ENCODE measurements at places on chromosomes 2 and 18.
A peak's percentile ranks its signal among the peaks of the same experiment; 100 is the strongest.

GRCh38 chr18:9519399-9519798 lies 44.1 kb downstream of the RALBP1 start:
- DNase-seq: no peak

- no peak for DNase-seq
Observed at GRCh38 chr18:13680612-13681011, 45.7 kb downstream of the FAM210A start.

DNA sequence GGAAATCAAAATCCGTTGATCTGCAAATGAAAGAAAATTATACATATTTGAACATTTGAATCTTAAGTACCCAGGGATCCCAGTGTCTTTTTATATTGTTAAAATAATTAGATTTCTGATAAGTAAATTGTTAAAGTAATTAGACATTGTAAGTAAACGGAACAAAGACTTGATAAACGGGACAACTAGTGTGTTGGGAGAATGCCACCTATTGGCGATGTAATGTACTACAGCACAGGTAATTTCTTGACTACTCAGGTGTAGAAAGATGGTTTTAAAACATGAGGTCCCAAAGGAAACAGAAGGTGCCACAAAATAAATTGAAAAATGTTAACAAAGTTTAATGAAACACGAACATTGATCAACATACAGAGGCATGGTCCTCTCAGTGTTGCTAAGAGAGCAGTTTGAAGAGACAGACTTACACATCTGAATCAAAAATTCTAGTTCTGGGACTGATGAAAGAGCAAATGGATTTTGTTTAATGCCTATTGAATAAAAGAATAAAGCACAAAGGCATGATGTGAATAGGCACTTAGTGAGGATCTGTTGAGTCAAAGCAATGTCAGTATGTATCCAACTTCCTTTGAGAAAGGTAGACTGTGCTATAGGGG lies 103.4 kb upstream of the RASGRP3 start:
- peak; percentile 81 for DNase-seq

- DNase-seq: no peak
Observed at GRCh38 chr2:85795331-85796045, 41.7 kb downstream of the ATOH8 start.

- no peak for DNase-seq
Observed at GRCh38 chr2:127953128-127953718, 67.5 kb upstream of the AMMECR1L start.

DNA sequence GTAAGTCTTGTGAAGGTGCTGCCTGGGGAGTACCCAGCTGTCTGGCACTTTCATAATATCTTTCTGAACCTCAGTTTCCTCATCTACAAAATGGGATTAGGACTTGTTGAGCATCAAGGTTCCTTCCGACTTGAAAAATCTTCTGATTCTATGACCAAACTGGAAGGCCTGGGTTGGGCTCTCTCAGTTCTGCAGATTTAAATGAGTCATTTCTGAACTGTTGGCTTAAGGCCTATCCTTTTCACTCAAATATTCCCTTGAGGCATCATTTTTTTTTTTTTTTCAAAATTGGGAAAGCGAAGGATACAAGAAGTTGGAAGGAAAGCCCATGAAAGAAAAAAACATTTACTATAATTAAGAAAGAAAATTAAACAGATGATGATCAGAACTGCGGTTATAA lies 40.8 kb upstream of the CYP1B1 start:
- no peak for DNase-seq

GRCh38 chr2:238090887-238091286 lies 9.3 kb upstream of the ESPNL start:
- DNase-seq: no peak

DNA sequence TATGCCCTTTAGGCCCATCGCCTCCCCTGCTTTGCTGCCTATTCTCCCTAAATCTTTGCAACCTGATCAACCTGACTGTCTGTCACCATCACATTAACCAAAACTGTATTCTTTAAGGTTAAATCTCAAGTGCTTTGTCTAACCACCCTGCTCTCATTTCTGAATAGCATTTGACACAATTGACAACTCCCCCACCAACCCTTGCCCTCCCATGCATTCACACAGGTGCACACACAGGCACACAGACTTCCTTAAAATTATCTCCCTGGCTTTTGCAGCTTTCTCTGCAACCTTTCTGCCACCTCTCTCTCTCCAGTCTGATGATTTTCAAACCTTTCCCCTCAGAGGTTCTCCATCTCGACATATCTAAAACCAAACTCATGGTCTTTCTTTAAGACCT lies 64.6 kb upstream of the ST8SIA3 start:
- no peak for DNase-seq

- no peak for DNase-seq
Observed at GRCh38 chr2:69390471-69390870, 3.4 kb upstream of the GFPT1 start.

DNA sequence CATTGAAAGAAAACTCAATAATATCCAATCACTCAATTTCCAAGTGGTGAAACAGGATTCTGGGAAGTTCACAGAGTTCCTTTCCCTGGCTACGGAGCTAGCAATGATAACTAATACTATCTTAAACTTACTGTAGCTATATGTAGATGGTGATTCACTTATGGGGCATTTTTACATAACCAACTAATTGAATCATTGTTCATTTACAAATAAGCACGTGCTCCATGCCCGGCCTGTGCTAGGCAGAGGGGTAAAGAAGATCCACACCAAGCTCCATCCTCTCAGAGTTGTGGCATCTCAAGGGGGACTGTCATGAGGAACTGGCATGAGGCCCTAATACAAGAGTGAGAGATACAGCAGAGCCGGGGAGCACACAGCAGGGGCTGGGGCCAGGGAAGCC lies 176.3 kb downstream of the ANKRD30B start:
- no peak for DNase-seq

GRCh38 chr2:147904051-147904450 lies 59.2 kb downstream of the ACVR2A start:
- no peak for DNase-seq

GRCh38 chr2:85033388-85033787 lies 62.4 kb downstream of the KCMF1 start:
- DNase-seq: no peak

- no peak for DNase-seq
Observed at GRCh38 chr2:239190361-239190760, 210.5 kb downstream of the HDAC4 start.

DNA sequence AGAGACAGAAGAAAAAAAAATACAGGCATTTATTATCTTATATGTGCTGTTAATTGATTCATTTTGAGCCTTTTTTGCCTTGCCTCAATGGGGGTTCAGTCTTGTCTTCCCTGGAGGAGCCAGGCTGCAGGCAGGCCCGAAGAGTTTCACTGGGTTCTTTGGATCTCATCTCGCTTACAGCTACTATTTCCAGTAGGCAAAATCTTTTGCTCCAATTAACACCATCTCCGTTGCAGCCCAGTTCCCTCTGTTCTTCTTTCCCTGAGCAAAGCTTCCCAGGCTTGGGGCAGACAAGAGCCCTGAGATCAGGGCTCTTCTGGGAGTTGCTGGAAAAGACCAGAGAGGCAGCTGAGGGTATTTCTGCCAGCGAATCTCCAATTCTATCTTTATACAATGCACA lies 168.8 kb upstream of the CELF4 start:
- no peak for DNase-seq

DNA sequence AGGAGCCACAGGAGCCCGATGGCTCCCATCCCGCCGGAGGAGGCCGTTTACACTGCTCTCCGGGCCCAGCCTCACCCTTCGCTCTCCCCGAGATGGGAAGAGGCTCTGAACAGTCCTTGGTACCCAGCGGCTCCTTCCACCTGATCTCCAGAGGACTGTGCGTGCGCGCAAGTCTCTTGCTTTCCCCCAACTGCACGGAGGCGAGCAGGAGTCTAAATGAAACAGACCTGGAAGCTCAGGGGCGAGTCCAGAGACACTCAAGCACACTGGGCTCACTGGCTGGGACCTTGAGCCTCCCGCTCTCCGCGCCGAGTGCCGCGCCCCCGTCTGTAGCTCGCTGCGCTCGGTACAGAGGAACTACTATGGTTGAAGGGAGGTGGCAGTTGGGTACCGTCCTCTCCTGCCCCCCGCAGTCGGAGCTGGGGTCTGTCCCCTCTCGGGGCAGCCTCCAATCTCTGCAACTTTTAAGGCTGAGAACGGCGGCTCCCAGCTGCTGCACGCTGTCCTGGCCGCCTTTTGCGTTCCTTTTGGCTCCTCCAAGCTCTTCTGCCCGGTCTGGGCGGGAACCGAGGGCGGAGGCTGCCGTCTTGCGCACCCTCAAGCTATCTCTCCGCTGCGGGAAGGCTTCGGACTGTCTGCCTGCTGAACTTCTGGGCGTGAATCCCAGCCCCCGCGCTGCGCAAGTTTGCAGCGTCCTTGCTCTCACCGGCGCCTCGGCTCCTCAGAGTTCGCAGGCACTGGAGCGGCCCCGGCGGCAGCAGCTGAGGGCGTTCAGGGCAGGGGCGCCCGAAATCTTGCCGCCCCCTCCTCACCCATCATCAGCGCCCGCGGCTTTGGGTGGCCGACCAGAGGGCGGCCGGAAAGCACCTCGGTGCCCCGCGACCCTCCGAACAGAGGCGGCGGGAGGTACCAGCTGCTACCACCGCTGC lies 491 bp downstream of the ALK start:
- no peak for DNase-seq

DNA sequence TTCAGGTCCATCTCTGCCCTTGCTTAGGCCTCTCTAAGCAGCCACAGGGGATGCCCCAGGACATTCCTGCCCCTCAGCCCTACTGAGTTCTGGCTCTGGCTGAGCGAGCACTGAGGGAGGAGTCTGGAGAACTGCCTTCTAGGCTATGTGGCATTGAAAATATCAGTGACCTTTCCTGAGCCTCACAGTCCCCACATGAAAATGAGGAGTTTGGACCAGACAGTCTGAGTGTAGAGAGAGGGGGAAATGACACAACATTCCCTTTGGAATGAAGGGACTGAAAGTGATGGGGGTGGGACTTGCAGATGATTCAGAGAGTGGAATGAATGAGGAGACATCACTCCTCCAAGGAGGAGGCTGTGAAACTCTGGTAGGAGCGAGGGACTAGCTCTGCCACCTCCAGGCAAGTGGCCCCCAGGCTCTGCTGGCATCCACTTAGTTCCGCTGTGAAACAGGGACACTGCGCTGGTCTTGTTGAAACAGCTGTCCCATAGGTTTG lies 8.0 kb downstream of the TNS1 start:
- peak; percentile 52 for DNase-seq

- no peak for DNase-seq
Observed at GRCh38 chr2:134289225-134289624, 35.4 kb downstream of the MGAT5 start.

- no peak for DNase-seq
Observed at GRCh38 chr18:42275949-42276730, 321.1 kb downstream of the PIK3C3 start.

GRCh38 chr2:25310965-25311864 lies 30.5 kb downstream of the DNMT3A start:
- no peak for DNase-seq

- no peak for DNase-seq
Observed at GRCh38 chr2:223604231-223604630, 2.1 kb upstream of the SCG2 start.

- DNase-seq: no peak
Observed at GRCh38 chr2:69384618-69385081, 2.4 kb downstream of the GFPT1 start.

- no peak for DNase-seq
Observed at GRCh38 chr2:171348056-171348455, 85.7 kb downstream of the METTL8 start.

DNA sequence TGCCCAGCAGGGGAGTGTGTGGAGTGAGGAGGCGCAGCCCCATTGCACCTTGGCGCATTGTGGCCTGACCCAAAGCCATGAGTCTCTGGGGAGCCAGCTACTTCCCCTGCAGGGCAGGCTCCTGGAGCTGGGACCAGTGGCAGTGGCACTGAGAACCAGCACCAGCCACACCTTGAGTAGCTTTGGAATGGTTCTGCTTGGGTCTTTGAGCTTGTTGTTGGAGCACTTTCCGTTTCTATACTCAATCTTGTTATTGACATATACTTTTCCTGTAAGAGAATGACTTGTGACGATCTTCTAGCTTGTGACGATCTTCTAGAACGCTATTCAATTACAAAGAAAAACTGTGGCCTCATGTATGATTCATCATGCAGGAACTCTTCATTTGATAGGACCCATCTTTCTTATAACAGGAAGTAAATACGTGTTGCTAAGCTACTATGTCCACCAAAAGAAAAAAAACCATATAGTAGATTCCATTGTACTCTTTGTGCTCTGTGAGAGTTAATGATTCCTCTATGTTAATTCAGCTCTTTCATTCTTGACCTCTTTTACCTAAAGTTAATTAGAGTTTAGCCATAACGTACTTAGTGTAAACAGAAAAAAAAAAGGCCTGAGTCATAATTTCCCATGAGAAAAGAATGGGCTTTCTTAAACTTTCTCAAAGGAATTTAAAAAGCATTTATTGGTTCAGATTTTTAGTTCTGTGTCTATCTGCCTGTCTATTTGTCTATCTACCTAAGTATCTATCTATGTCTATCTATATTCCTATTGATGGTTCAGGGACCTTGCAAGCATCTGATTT lies 113.1 kb downstream of the GATA6 start:
- peak; percentile 96 for DNase-seq

- DNase-seq: no peak
Observed at GRCh38 chr2:167790781-167791450, 456.5 kb downstream of the STK39 start.

GRCh38 chr2:74646201-74646600 lies 1.9 kb downstream of the M1AP start:
- no peak for DNase-seq

GRCh38 chr2:37585982-37586621 lies 85.3 kb downstream of the CDC42EP3 start:
- DNase-seq: peak; percentile 96

DNA sequence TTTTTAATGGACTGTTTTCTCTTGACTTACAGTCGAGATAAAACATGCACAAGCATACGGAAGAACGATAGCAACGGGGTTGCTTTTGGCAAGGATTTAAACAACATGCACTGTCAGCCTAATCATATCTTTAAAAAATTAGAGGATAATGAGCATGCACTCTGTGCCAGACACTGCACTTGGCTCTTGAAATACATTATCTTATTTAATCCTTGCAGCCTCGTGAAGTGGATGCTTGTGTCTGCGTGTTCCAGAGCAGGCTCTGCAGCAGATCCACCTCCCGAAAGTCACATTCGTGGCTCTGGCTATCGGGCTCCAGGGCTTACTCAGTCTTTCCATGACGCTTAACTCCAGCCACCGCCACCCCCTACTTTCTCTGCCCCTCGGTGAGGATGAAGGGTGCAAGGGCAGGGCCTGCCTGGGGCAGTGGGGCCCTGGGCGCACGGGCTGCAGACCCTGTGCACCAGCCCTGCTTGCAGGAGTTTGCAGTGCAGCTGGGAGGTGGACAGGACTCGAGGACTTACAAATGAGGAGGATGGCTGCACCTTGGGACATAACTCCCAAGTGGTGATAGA lies 61.7 kb downstream of the ACKR3 start:
- peak; percentile 7 for DNase-seq

GRCh38 chr2:189267925-189268579 lies 88.5 kb upstream of the COL5A2 start:
- peak; percentile 5 for DNase-seq

- no peak for DNase-seq
Observed at GRCh38 chr2:105690566-105690965, 54.1 kb upstream of the NCK2 start.

- no peak for DNase-seq
Observed at GRCh38 chr18:23738151-23738550, 48.9 kb downstream of the LAMA3 start.

Measured in endothelial cell of umbilical vein (primary cell).